CD8-positive, alpha-beta memory T cell (primary cell): ENCODE measurements at places on chromosomes 12 and 14. TPM values are rescaled to one million over a fixed set of nuclear protein-coding genes. Genes with fewer than 3 reads are reported as not detected.

GRCh38 chr14:76846331-76847047 lies 20.3 kb downstream of the LRRC74A start:
- no peaks in the 10 kb centered on the region for H3K36me3 ChIP-seq
- H3K27me3 ChIP-seq, result no peaks in the 10 kb centered on the region
- DNase-seq, result no peak
- peaks cover 13% of the 10 kb centered on the region for H3K4me1 ChIP-seq
- H3K27ac ChIP-seq, result no peak overlapping the region

The OR6C3 gene
- not detected for total RNA-seq

The KCNK10 gene
- total RNA-seq, result not detected

The KRT74 gene
- not detected for total RNA-seq

The FOXN4 gene
- total RNA-seq, result not detected

- no peaks in the 10 kb centered on the region for H3K36me3 ChIP-seq
- H3K4me3 ChIP-seq, result no peak overlapping the region
- no peak overlapping the region for H3K27ac ChIP-seq
- H3K4me1 ChIP-seq, result no peaks in the 10 kb centered on the region
- no peak for DNase-seq
Measured at GRCh38 chr12:9725213-9725870, 7.6 kb downstream of the CLECL1 start.
